ENCODE measurements at places on chromosomes 4 and X.
A peak's percentile ranks its signal among the peaks of the same experiment; 100 is the strongest.

GRCh38 chrX:3651277-3651676 is 62.2 kb downstream of the PRKX start:
- no peak for DNase-seq

GRCh38 chr4:130419211-130419975 is 1323.4 kb downstream of the C4orf33 start:
- no peak for DNase-seq

DNA sequence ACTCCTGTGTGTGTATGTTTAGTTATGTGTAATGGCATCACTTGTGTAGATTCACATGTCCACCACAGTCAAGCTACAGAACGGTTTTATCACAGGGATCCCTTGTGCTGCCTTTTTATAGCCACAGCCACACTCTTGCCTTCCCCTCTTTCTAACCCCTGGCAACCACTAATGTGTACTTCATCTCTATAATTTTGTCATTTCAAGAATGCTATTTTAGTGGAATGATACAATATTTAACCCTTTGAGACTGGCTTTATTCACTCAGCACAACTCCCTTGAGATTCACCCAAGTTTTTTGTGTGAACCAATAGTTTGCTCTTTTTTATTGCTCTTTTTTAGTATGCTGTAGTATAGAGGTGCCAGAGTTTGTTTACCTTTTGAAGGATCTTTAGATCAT is 112.1 kb downstream of the CDKL5 start:
- no peak for DNase-seq

DNA sequence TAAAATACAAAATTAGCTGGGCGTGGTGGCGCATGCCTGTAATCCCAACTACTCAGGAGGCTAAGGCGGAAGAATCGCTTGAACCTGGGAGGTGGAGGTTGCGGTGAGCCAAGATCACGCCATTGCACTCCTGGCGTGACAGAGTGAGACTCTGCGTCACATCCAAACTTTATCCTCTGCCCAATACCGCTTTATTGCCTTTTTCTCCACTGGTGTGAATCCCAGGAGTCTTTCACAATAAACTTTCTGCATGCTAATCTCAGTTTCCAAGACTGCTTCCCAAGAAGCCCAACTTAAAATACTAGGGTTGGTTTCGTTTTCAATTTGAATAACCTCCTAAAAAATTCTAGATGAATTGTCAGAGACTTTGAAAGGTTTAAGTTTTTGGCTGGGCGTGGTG is 27.2 kb upstream of the DHX15 start:
- DNase-seq, result no peak

DNA sequence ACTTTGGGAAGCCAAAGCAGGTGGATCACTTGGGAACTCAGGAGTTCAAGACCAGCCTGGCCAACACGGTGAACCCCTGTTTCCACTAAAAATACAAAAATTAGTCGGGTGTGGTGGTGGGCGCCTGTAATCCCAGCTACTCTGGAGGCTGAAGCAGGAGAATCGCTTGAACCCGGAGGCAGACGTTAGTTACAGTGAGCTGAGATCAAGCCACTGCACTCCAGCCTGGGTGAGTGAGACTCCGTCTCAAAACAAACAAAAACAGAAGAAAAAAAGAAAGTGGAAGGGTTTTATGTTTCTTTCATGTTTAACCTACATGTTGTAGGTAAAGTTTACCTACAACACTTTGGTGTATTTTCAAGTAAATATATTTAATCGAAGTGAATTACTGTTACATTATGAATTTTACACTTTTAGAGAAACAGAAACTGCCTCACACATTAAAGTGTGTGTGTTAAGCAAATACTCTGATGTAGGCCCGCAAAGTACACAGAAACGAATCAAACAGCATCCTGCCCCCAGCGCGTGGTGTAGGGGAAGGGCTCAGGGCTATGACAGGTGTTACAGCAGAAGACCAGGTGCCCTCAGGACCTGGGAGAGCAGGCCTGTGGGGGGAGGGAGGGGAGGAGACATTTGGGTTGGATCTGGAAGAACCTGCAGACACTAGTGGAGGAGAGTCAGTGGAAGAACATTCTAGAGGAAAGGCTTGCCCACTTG is 39.0 kb downstream of the PTTG2 start:
- DNase-seq, result no peak

DNA sequence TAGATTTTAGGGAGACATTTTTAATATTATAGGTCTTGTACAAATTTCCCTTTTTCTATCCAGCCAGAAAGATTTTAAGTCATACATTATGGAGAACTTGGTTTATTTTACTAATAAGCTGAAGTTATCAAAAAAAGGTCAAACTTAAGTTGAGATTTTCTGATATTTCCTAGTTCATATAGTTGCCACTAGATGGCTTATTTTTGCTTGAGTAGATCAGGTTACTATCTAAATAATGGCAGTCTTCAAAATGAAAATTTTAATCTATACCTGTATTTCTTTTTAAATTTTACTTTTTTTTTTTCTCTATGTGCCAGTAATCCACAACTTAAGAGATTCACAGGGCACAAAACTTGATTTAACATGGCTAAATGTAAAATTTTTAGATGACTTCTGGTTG is 52.3 kb downstream of the USP9X start:
- no peak for DNase-seq

- DNase-seq, result no peak
Observed at GRCh38 chr4:76374798-76375197, 46.1 kb downstream of the CCDC158 start.

- DNase-seq, result no peak
Observed at GRCh38 chr4:129353490-129353889, 257.5 kb downstream of the C4orf33 start.

- DNase-seq, result no peak
Observed at GRCh38 chrX:115564243-115564642, 3.3 kb downstream of the PLS3 start.

DNA sequence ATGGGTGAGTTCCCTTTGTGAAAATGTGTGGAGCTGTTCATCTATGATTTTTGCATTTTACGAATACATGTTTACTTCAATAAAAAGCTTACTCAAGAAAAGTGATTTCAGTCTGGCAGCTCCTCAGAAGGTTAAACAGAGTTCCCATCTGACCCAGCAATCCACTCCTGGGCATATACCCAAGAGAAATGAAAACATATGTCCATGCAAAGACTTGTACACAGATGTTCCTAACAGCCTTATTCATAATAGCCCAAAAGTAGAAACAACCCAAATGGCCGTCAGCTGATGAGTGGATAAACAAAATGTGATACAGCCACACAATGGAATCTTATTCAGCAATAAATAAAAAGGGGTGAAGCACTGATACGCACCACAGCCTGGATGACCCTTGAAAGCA is 20.8 kb downstream of the CLCN4 start:
- no peak for DNase-seq

GRCh38 chrX:139720136-139720535 is 12.2 kb upstream of the MCF2 start:
- no peak for DNase-seq

DNA sequence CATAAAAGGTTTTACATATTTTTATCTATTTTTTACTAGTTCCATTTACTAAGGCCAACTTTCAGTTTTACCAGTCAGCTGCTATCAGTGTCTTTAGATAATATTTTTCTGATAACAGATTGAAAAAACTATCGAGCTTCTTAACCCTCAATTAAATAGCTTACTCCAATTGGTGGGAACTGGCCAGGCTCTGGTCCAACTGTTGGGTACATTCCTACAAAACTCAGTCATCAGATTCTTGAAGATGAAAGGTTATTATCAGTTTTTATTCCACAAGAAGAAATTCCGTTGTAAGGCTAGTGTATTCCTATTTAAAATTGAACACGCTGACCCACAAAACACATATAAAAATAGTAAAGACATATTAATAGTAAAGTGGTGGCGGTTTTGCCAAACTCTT is 346.2 kb downstream of the MAPK10 start:
- no peak for DNase-seq

DNA sequence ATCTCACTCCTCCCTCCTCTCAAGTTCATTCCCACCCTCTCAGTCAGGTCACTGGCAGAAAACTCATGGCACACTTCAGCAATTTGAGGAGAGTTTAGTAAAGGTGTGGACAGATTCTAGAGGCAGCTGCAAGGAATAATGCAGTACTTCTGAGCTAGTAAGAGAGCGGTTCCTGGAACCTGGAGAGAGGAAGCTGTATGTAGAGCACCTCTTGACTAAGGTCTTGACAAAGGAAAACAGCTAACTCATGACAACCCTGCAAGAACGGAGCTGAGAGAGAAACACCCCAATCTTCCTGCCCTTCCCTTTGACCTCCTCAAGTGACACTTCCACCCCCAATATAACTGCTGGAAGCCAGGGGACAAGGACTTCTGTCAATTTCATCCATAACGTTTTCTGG is 9.6 kb upstream of the KLHL8 start:
- no peak for DNase-seq

- no peak for DNase-seq
Observed at GRCh38 chr4:85818700-85819099, 343.8 kb downstream of the ARHGAP24 start.

DNA sequence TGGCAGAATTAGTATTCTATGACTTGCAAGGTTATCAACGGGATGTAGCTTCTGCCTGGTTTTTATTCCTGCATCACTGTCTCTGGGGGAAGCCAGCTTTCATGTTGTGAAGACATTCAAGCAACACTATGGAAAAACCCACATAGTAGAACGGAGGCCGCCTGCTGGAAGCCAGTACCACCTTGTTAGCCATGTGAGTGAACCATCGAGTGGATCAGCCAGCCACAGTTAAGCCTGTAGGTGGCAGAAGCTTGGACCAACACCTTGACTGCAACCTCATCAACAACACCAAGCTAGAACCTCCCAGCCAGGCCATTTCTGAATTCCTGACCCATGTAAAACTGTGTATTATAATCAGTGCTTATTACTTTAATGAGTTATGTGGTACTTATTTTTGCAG is 538.2 kb downstream of the KCNIP4 start:
- DNase-seq, result no peak

GRCh38 chrX:72526534-72527508 is 45.8 kb downstream of the HDAC8 start:
- DNase-seq, result peak; percentile 64

DNA sequence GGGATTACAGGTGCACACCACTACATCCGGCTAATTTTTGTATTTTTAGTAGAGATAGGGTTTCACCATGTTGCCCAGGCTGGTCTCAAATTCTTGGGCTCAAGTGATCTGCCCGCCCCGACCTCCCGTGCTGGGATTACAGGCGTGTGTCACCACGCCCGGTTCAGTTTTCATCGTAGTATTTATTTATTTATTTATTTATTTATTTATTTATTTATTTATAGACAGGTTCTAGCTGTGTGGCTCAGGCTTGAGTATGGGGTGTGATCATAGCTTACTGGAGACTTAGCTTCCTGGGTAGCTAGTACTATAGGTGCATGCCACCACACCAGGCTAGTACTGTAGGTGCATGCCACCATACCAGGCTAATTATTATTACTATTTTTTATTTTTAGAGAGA is 64.1 kb upstream of the STOX2 start:
- no peak for DNase-seq
